Activated CD8-positive, alpha-beta T cell treated with anti-CD3 and anti-CD28 coated beads for 36 hours (primary cell): ENCODE measurements at places on chromosomes 2 and 18. TPM values are rescaled to one million over a fixed set of nuclear protein-coding genes. Genes with fewer than 3 reads are reported as not detected.

DNA sequence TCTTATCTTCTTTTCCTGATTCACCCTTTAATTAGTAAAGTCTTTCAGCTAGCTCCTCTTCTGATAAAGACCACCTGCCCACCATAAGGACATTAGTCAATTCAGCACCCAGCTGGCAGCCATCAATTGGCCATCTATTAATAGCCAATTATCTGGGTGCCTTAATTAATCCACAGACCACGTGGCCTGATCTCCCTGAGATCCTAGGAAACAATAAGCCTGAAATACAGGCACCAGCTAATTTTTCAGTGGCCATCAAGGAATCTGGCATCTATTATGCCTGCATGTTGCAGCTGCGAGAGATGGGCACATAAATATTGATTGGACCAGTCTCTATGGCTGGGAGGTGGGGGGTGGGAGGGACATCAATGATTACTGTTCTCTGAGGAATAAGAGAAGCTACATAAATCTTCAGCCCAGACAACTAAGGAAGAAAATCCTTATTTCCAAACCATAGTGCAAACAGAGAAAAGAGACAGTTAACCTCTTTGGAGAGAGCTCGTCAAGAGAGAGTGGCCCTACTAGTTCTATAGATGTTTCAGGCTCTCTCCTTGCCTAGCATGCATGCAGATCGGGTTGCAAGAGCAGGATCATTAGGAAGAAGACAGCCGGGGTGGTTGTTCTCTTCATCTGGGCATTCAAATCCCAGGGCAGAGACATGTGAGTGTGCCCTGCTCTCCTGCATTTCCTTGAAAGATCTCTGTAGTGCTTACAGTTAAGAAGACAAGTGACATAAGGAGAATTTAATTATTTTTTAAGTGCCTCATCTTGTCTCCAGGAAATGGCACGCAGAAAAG is 8.7 kb downstream of the GALNT14 start:
- DNase-seq, result no peak
- H3K4me1 ChIP-seq, result no peaks in the 10 kb centered on the region
- H3K4me3 ChIP-seq, result no peak overlapping the region
- no peak overlapping the region for H3K27ac ChIP-seq
- H3K36me3 ChIP-seq, result no peaks in the 10 kb centered on the region

- no peaks in the 10 kb centered on the region for H3K27me3 ChIP-seq
- H3K4me3 ChIP-seq, result no peak overlapping the region
- H3K4me1 ChIP-seq, result no peaks in the 10 kb centered on the region
- no peak overlapping the region for H3K27ac ChIP-seq
- DNase-seq, result no peak
Measured at GRCh38 chr2:211376410-211376809, 820.0 kb downstream of the CPS1 start.

DNA sequence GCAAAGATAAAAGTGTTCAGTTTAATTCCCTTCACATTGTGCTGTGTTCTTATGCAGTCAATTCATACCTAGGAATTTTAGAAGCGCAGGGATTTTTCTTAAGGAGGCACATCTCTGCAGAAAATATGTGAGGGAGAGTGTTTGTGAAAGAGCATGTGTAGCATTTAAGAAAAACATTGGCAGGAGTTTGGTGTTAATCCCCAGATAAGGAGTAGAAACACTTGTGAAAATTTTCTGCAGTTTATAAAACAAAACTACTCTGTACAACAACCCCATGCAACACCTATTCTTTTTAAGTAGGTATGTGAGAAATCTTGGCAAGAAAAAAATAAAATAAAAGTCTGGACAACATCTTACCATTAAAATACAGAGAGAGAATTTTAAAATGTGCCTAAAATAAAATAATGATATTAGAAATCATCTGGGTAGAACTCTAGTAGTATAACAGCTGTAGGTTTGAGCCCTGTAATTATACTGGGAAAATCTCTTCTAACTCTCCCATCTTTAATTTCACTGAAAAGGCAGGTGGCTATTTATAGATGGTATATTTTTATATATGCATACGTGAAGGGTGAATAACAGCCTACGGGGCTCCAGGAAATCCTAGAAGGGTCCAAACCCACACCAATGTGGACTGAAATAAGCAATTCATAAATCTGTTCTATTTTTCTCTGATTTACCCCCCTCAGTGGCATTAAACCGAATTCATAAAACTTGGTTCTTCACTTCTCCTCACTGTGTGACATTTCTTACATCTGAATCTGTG is 6.6 kb downstream of the FZD7 start:
- H3K4me3 ChIP-seq, result no peak overlapping the region
- no peaks in the 10 kb centered on the region for H3K36me3 ChIP-seq
- H3K27me3 ChIP-seq, result peaks cover 45% of the 10 kb centered on the region
- H3K27ac ChIP-seq, result no peak overlapping the region
- no peak for DNase-seq

- H3K4me1 ChIP-seq, result peaks cover 76% of the 10 kb centered on the region
- peak overlapping the region; percentile 30 for H3K27ac ChIP-seq
- H3K36me3 ChIP-seq, result peaks cover 17% of the 10 kb centered on the region
- H3K4me3 ChIP-seq, result peak overlapping the region; percentile 74
Measured at GRCh38 chr2:102421890-102422759, 835 bp upstream of the IL18RAP start.

DNA sequence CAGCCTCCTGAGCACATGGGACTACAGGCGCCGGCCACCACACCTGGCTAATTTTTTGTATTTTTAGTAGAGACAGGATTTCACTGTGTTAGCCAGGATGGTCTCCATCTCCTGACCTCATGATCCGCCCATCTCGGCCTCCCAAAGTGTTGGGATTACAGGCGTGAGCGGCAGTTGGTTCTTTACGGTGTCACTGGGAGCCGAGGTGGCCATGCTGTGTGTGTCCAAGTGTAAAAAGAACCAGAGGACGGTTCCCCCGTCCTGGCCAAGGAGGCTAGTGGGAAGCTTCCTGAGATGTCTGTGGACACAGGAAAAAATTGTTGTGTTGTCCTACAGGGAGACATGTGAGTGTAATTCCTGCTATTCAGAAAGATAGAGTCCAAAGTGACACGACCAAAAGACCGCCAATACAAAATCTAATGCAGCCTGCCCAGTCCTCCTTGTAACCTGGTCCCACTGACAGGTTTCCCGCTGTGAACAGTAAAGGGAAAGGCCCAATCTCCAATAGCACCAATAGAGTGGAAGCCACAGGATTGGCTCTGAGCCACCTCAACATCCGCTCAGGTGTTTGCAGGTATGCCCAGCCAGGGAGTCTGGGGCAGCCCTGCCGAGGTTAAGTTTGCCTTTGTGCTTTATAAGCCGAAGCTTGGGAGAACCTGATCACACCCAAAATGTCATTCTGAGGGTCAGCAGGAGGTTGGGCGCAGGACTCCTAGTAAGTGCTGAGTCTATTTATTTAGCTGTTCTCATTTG is 40.6 kb downstream of the NCK2 start:
- H3K27ac ChIP-seq, result peak overlapping the region; percentile 97
- no peak overlapping the region for H3K4me3 ChIP-seq
- peaks cover 31% of the 10 kb centered on the region for H3K36me3 ChIP-seq

DNA sequence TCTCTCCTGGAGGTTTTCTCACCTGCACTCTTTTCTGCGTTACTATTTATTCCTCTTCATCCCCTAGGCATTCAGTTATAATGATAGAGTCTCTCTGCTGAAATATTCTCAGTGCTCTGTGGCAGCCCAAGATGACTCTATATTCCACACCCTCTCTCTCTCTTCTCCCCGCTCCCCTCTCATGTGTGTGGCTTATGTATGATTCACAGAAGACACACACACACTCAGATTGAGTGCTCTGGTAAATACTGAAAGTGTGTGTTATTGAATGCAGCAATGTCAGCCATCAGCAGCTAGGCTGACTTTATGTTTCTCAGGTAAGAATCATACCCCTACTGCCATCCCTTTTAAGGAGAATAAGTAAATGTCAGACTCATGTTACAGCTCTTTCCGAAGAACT is 201.2 kb downstream of the SLC4A10 start:
- no peaks in the 10 kb centered on the region for H3K27me3 ChIP-seq
- H3K27ac ChIP-seq, result no peak overlapping the region
- peak; percentile 4 for DNase-seq

The VWC2L gene
- not detected for total RNA-seq

The SP9 gene
- not detected for total RNA-seq

The AQP12B gene
- total RNA-seq, result not detected

- peaks cover 51% of the 10 kb centered on the region for H3K36me3 ChIP-seq
- peak overlapping the region; percentile 99 for H3K27ac ChIP-seq
- no peaks in the 10 kb centered on the region for H3K27me3 ChIP-seq
- H3K4me1 ChIP-seq, result peaks cover 35% of the 10 kb centered on the region
Measured at GRCh38 chr2:3223080-3223923, 154.3 kb downstream of the EIPR1 start.

The PSTPIP2 gene
- total RNA-seq, result 17.8 TPM

The SNRNP27 gene
- 57.9 TPM for total RNA-seq

- H3K4me1 ChIP-seq, result no peaks in the 10 kb centered on the region
- peak; percentile 28 for DNase-seq
- H3K36me3 ChIP-seq, result no peaks in the 10 kb centered on the region
- no peak overlapping the region for H3K27ac ChIP-seq
Measured at GRCh38 chr2:190079160-190079559, 16.6 kb upstream of the MSTN start.

DNA sequence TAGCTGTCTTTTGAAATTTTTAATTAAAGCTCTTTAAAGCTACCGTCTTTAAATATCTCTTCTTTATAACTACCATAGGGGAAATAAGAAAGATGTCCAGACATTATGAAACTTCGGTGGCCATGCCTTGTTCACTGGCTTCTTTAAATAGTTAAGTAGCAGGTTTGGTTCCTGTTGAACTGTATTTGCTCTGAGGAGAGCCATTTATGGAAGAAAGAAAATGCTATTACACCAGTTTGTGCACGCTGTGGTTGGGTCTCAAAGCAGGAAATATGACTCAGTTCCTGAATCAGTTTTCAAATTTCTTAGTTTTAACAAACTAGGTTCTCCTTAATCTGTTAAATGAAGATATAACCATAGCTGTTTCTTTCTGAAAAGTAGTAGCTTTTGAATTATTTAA is 12.2 kb downstream of the ARPC2 start:
- DNase-seq, result peak; percentile 68
- H3K4me3 ChIP-seq, result peak overlapping the region; percentile 31
- H3K27me3 ChIP-seq, result no peaks in the 10 kb centered on the region
- peaks cover 71% of the 10 kb centered on the region for H3K4me1 ChIP-seq

The NYAP2 gene
- not detected for total RNA-seq

GRCh38 chr2:99079226-99079625 is 62.3 kb upstream of the C2orf15 start:
- H3K36me3 ChIP-seq, result no peaks in the 10 kb centered on the region
- DNase-seq, result no peak
- peaks cover 5% of the 10 kb centered on the region for H3K27me3 ChIP-seq
